Daoy (cell line): ENCODE measurements at places on chromosomes 13 and 19. TPM values are rescaled to one million over a fixed set of nuclear protein-coding genes. Genes with fewer than 3 reads are reported as not detected.

ANGPTL4 gene
- total RNA-seq, result 0.86 TPM in 1 of 2 replicates, not detected in the other

MAP4K1 gene
- 0.11 TPM in 1 of 2 replicates, not detected in the other for total RNA-seq

IZUMO4 gene
- total RNA-seq, result not detected in 2 replicates

DNA sequence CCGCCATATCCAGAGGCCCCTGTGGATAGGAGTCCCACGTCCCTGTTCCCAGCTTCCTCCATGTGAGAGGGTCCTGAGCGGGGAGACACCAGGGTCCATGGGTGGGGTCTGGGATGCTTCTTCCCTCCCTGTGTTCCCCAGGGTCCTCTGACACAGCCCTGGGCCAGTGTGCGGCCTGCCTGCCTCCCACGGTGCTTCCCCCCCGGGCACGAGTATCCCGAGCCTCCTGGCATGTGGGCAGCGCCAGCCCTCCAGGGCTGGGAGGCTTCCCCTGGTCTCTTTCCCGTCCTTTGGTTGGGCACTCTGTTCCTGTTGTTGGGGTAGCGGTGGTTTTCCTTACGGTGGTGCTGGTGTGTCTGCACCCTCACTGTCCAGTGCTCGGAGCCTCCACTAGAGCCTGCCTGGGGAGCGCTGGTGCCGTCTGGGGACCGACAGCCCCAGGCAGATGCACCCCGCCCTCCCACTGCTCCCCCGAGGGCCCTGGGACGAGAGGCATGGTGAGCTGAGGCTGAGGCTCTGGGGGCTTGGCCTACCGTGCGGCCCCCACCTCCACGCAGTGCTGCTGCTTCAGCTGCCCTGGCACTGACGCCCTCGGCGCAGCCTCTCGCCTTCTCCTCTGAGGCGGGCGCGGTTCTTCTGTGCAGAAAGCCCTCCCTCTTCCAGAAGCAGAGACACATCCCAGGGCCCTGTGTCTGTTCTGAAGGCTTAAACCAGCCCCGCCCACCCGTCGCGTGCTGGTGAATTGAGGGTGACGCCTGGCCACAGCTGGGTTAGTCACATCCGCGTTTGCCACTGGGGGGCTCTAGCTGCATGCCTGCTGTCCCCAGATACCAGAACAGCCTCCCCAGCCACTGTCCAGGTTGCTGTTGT is 27.9 kb downstream of the PLEKHJ1 start:
- DNase-seq, result peak; percentile 91

GRCh38 chr13:102580552-102581169 is 16.1 kb upstream of the TPP2 start:
- DNase-seq, result peak; percentile 32

DNA sequence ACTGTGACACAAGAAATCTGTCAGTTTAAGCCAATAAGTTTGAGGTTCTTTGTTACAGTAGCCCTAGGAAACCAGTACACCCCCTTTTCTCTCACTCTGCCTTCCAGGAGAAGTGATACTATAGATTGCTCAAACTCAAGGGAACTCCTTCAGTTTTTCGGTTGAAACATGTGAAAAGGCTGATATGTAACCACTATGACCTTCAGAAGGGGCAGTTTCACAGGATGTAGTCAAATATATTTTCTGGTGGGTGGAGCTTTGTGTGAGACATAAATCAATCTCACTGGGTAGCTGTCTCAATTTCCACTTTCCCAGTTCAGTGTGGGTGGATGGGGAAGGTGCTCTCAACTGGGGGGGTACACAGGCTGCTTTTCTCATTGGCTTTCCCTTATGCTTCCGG is 41.7 kb downstream of the HTR2A start:
- no peak for DNase-seq

- no peak for DNase-seq
Observed at GRCh38 chr19:7307590-7308218, 13.5 kb upstream of the INSR start.

- peak; percentile 49 for DNase-seq
Observed at GRCh38 chr13:95643936-95644598, 439 bp downstream of the DZIP1 start.
